ENCODE measurements at places on chromosomes 1 and 21. TPM values are rescaled to one million over a fixed set of nuclear protein-coding genes. Genes with fewer than 3 reads are reported as not detected.

GPR3 gene
- total RNA-seq: 0.46 TPM

DLGAP3 gene
- total RNA-seq: 0.11 TPM

SPOCD1 gene
- 0.25 TPM for total RNA-seq

RGS18 gene
- total RNA-seq: 2.2 TPM

IQCC gene
- total RNA-seq: 1.5 TPM

AIRE gene
- 0.11 TPM for total RNA-seq

PADI4 gene
- total RNA-seq: not detected

PCSK9 gene
- not detected for total RNA-seq

FMO4 gene
- 4.6 TPM for total RNA-seq

CCDC185 gene
- total RNA-seq: not detected

Measured in right cardiac atrium (tissue), 5 donors.